ENCODE measurements at places on chromosomes 2 and 18.

DNA sequence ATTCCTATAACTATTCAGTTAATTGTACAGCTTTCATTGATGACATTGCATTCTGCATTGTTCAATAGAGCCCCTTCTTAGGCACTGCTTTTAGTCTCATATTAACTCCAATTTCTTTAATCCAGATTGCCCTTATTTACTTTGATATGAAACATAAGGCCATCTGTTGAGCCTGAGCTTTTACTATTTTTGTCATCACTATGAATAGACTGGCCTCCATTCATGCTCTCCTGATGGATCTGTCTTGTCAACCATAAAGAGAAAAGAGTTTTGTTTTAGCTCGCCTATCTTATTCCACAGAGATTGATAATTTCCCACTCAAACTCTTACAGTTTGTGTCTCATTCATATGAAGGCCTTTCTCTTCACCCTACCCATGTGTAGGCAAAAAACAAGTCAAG lies 159.2 kb upstream of the DTNA start:
- no peak for DNase-seq

GRCh38 chr18:54267701-54268100 lies 1.6 kb upstream of the POLI start:
- DNase-seq, result no peak

DNA sequence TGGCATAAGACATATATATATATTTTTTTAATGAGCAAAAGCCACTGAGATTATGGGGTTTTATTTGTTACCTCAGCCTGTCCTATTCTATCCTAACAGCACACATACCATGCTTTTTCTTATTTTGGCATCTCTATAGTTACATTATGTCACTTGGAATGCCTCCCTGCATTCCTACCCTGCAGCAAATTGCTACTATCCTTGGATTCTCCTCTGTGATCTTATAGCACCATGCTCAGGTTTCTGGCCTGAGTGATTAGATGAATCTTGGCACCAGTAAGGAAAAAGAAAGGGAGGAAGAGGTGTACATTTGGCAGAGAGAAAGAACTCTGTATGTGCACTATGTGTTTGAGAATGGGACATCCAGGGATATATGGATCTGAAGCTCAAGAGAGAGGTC lies 86.3 kb upstream of the PELI1 start:
- no peak for DNase-seq

DNA sequence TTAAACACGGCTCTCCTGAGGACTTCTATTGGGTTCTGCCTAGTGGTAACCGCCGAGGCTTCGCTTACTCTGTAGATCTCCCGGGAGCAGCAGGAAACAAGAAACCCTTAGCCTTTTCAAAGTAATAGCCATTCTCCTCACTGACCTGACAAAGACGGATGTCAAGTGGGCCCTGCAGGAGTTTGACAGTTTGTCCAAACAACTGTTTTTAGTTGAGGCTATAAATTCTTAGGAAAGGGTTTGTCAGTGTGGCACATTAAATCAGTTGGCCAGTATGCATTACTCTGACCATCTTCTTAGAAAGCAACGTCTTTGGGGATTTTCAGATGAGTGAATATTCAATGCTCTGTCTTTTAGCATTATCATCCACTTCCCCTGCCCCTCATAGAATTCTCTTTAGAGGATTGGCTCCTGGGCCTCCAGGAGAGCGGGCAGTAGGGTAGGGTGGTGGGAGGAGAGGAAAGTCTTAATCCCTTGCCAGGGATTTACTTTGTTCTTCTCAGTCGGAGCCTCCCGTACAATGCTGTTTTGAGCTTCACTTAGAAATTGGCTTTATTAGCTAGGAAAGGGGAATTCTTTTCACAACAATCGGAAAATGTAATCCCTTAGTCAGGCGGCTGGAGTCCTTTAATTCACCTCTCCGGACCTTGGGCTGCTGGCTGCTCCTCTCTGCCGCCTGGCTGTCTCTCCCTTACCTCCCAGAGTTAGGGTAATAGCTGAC lies 13.3 kb upstream of the C18orf32 start:
- no peak for DNase-seq

- no peak for DNase-seq
Observed at GRCh38 chr2:131753640-131754561, 226.2 kb downstream of the CCDC74A start.

- DNase-seq, result no peak
Observed at GRCh38 chr2:182553483-182553882, 126.6 kb upstream of the PDE1A start.

GRCh38 chr2:39875914-39876267 lies 96.8 kb upstream of the THUMPD2 start:
- DNase-seq, result no peak

- no peak for DNase-seq
Observed at GRCh38 chr2:34656632-34657031, 1057.5 kb upstream of the FAM98A start.

GRCh38 chr18:33440060-33441043 lies at the start of gene CCDC178:
TSS of gene CCDC178 (minus strand) at chr18:33440721. CDS start at chr18:33412088, 28,633 bp downstream.
- no peak for DNase-seq

GRCh38 chr2:141068053-141068682 lies 1062.6 kb downstream of the LRP1B start:
- no peak for DNase-seq

DNA sequence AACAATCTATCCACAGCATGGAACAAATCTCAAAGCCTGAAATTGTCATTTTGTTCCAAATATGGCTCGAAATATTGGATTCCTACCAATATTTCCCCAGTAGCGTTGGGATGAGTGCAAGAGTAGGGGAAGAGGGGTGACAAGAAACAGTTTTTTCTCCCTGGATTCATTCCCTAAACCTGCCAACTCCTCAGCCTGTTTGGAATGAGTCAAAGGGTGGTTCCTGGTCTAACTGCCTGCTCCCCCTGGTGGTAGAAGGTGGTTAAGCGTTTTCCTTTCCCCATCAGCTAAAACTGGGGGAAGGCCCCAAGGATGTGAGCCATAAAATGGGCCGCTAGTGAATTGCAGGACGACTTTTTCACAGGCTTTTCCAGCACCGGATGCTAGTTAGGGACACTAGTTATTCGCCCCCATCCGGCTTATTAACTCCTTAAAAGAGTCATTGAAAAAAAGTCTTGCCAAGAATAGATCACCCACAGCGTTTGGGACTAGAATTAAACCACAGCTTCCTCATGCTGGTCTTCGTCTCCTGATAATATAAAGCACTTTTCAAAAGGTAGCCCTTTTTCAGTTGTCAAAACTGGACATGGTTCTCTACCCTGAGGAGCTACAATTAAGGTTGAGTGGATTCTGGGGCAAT lies 72.5 kb downstream of the DHRS9 start:
- peak; percentile 16 for DNase-seq

GRCh38 chr2:191691016-191691735 lies 13.2 kb downstream of the NABP1 start:
- DNase-seq, result no peak

DNA sequence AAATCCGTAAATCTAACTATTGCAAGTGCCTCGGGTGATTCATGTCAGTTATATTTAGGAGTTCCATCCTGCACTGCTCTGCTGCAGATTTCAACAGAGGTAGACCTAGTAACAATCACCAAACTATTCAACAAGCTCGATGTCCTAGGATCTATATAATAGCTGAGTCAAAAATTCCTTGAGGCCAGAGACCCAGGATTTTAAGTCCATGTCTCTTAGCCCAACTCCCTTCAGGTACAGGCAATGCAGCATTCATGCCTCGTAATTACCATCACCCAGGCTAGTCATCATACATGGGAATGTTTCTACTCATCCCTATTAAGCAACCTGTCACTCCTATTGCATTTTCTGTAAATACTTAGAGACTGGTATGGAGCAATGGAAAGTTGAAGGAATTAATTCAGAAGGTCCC lies 729 bp downstream of the TM4SF20 start:
- no peak for DNase-seq

- no peak for DNase-seq
Observed at GRCh38 chr2:75560022-75560767, 544 bp downstream of the EVA1A start.

DNA sequence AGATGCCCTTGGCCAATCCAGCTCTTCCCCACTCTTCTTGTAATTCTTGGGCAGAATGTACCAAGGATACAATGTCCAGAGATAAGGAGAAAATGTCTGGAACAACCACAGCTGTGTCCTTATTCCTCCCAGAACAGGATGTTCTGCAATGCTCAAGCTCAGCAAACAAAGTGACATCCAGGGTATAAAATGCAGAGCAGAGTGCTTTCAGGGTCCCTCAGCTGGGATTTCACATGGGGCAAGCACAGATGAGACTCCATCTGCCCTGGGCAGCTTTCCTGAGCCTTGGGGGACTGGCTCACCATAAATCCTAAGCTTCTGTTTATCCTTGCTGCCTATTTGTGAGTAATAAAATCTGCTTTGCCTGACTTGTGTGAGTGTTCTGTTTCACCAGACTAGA lies 127.4 kb downstream of the VAPA start:
- DNase-seq, result no peak

DNA sequence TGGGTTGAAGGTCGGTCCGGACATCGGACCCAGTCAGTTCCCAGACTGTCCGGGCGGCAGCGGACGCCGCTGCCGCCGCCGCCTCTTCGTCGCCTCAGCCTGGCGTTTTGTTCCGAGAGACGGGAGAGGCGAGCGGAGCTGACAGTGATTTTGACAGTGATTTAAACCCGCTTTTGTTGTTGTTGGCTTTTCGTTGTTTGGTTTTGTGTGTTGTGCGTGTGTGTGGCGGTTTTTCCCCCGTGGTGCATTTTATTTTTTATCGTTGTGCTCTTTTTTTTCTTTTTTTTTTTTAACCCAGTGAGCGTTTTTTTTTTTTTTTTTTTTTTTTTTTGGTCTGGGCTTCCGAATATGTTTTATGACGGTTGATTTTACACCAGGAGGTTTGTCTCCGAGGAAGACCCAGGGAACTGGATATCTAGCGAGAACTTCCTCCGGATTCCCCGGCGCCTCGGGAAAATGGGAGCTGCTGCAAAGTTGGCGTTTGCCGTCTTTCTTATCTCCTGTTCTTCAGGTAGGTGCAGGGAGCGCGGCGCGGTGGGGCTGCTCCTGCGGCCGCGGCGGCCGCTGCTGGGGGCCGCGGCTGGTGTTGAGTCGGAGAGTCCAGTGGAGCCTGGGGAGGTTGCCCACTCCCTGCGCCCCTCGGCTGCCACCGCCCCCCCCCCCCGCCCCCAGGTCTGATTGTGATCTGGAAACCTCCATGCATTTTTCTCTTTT lies at the start of gene ACVR2A:
Gene ACVR2A, plus strand, starts transcription at position 333 of the 714 bp plus-strand sequence. Its CDS starts 124 bp downstream, at position 457.
- no peak for DNase-seq

GRCh38 chr18:8139891-8140406 lies 469.3 kb upstream of the RAB12 start:
- DNase-seq, result no peak

DNA sequence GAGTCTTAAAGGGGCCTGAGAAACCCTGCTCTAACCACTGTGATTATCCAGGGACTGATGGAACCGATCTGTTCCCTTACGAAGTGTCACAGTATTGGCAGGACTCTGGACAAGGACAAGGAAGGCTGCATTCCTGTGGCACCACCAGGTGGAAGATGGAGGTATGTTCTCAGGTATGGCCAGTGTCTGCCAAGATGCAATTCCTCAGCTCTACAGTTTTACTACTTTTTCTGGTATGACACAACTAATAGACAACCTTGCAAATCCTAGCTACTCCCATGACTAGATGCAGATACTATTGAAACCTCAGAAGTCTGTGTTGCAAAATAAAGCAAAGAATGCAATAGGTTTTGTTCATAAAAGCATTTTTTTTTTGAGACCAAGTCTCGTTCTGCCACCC lies 14.6 kb downstream of the RAB31 start:
- DNase-seq, result no peak

DNA sequence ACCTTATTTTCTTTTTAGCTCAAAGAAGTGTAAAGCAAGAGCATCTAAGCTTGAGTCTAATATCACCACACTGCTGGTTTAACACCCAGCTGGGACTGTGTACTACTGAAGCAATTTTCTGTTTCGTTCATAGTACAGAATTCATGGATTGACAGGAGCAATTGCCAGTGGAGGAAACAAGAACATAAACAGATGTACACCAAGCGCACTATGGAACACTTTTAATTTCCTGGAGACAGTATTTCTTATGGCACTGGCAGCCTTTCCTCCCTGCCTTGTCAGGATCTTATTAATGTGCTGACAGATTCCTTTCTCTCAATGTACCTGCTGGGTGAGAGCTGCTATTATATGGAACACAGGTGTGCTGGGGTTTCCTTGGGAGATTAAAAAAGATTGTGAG lies 4.2 kb upstream of the LANCL1 start:
- no peak for DNase-seq

DNA sequence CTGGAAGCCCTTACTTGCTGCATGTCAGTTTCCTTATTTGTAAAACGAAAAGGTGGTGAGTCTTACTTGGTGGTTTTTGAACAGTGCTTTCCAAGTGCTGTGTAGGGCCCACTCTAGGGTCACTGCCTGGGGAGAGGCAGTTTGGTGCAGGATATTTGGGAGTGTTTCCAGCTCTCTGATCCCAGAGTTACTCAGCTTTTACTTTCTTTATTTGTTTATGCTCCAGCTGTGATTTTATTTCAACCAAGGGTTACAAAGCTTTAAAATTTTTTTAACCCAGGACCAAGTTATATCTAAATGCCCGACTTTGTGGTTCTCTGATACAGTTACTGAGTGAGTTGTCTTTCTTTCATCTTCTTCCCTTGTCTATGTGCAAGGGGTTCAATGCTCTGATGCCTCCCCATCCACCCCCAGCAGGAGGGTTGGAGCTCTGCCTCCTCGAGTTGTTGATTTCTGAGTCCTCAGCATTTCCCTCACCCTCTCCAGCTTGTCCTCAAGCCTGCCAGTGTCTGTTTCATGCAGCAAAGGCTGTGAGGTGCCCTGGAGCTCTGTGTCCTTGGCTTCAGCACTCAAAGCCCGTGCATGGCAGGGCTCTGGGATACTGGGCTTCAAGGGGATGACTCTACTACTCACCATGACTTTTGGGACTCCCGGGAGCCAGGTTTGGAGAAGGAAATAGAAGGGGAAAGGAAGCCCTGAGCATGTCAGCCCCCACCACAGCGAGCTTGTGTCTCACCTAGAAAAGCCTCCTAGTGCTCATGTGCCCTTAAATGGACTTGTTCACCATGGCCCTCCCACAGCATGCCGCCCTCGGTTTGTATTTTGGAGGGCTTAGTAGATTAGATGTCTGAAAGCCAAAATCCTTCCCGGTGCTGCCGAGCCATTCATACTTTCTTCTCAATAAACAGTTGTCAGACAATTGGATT lies 236.8 kb downstream of the SETBP1 start:
- no peak for DNase-seq

- DNase-seq, result no peak
Observed at GRCh38 chr2:3491716-3492474, 27.4 kb downstream of the ADI1 start.

GRCh38 chr2:42658306-42658705 lies 89.9 kb downstream of the MTA3 start:
- DNase-seq, result no peak

- no peak for DNase-seq
Observed at GRCh38 chr2:9793156-9793917, 49.9 kb upstream of the TAF1B start.

GRCh38 chr2:62202019-62202722 lies 6.3 kb downstream of the B3GNT2 start:
- DNase-seq, result no peak

All from activated naive CD8-positive, alpha-beta T cell treated with anti-CD3 and anti-CD28 coated beads, Interleukin-2, amount 50 U/mL, for 16 hours (primary cell).